A673 (cell line): ENCODE measurements at places on chromosomes 2 and 18. TPM values are rescaled to one million over a fixed set of nuclear protein-coding genes. Genes with fewer than 3 reads are reported as not detected.
A peak's percentile ranks its signal among the peaks of the same experiment; 100 is the strongest.

- H3K27me3 ChIP-seq: no peaks in the 10 kb centered on the region
- no peak overlapping the region for H3K4me3 ChIP-seq
- no peaks in the 10 kb centered on the region for H3K36me3 ChIP-seq
- H3K27ac ChIP-seq: no peak overlapping the region
- no peak for DNase-seq
Measured at GRCh38 chr18:69935319-69936190, 12.1 kb downstream of the CD226 start.

IL36G gene
- total RNA-seq: not detected in 2 replicates

DNA sequence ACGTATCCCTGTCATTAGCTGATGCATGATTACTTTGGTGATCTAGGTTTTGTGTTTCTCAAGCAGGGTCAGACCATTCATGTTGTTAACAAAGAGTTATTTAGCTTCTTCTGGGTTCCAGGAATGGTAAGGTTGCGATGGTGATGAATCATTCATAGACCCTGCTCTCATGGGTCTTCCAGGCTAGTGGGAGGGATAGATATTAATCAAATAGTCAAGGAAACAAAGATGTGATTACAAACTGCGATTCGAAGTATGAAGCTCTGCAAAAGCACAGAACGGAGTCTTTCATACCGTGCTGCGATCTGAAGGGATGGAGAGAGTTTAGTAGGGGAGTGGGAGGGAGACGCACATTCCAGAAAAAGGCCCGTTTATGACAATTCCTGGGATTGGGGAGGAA lies 42.1 kb downstream of the CAVIN2 start:
- H3K36me3 ChIP-seq: no peaks in the 10 kb centered on the region
- H3K27ac ChIP-seq: no peak overlapping the region
- H3K4me1 ChIP-seq: peaks cover 8% of the 10 kb centered on the region
- no peak overlapping the region for H3K4me3 ChIP-seq
- H3K27me3 ChIP-seq: no peaks in the 10 kb centered on the region
- no peak for DNase-seq

DNA sequence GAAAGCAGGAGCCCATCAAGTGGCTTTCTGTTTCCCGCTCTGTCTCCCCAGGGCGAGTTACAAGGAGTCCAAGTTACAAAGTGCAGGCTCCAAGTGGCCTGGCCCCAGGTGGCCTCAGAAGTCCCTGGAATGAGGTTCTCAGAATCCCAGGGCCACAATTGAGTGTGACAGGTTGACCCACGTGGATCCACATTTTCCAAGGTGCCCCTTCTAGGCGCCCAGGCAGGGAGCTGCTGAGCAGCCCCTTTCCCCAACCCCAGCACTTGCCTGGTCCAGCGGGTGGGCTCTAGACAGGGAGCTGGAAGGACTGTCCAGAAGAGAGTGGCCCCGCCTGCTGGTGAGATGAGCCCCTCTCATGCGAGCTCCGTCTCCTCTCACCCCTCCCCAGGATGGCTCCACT lies 253.4 kb downstream of the CYP26B1 start:
- DNase-seq: no peak
- no peaks in the 10 kb centered on the region for H3K36me3 ChIP-seq
- no peaks in the 10 kb centered on the region for H3K27me3 ChIP-seq
- no peak overlapping the region for H3K4me3 ChIP-seq
- no peak overlapping the region for H3K27ac ChIP-seq

- H3K4me1 ChIP-seq: no peaks in the 10 kb centered on the region
- no peak overlapping the region for H3K27ac ChIP-seq
- H3K36me3 ChIP-seq: no peaks in the 10 kb centered on the region
- DNase-seq: no peak
- H3K4me3 ChIP-seq: no peak overlapping the region
- no peaks in the 10 kb centered on the region for H3K27me3 ChIP-seq
Measured at GRCh38 chr2:137942833-137943677, 21.2 kb upstream of the HNMT start.

GRCh38 chr18:54184836-54185235 lies 39.6 kb downstream of the MBD2 start:
- no peak overlapping the region for H3K27ac ChIP-seq
- peaks cover 13% of the 10 kb centered on the region for H3K36me3 ChIP-seq
- no peak overlapping the region for H3K4me3 ChIP-seq
- H3K27me3 ChIP-seq: no peaks in the 10 kb centered on the region

UGT1A8 gene
- not detected in 2 replicates for total RNA-seq

PROC gene
- total RNA-seq: 0.37 TPM in 1 of 2 replicates, not detected in the other

DNA sequence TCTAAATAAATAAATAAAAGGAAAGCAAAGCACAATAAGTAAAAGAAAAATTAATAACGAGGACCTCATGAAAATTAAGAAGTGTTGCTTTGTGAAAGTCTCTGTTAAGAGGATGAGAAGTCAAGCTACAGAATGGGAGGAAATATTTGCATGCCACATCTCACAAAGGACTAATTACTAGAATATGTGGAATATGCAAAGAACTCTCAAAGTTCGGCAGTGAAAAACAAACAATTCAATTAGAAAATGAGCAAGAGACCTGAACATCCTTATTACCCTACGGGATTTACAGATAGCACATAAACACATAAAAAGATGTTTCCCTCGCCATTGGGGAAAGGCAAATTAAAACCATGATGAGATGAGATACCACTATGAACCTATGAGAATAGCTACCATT lies 23.3 kb downstream of the CYP26B1 start:
- no peaks in the 10 kb centered on the region for H3K27me3 ChIP-seq
- H3K36me3 ChIP-seq: no peaks in the 10 kb centered on the region
- DNase-seq: no peak
- no peak overlapping the region for H3K27ac ChIP-seq

DNA sequence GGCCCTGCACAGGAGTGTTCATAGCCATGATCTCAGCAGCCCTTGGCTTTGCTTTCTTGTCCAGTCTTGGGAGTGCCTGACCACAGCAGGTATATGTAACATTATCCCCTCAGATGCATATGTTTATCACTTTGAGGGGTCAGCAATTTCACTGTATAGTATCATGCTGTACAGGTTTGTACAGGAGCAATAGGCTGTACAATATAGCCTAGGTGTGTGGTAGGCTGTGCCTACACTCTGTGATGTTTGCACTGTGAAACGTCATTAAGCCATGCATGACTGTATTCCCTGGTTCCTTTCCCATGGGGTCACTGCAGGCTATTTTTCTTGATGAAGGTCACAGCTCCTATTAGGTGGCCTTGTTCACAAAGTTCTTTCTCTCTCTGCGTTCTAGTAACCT lies 4.7 kb upstream of the IL36G start:
- H3K27me3 ChIP-seq: peaks cover 37% of the 10 kb centered on the region
- H3K4me3 ChIP-seq: no peak overlapping the region
- H3K36me3 ChIP-seq: no peaks in the 10 kb centered on the region
- no peaks in the 10 kb centered on the region for H3K4me1 ChIP-seq

AQP12A gene
- not detected in 2 replicates for total RNA-seq

DNA sequence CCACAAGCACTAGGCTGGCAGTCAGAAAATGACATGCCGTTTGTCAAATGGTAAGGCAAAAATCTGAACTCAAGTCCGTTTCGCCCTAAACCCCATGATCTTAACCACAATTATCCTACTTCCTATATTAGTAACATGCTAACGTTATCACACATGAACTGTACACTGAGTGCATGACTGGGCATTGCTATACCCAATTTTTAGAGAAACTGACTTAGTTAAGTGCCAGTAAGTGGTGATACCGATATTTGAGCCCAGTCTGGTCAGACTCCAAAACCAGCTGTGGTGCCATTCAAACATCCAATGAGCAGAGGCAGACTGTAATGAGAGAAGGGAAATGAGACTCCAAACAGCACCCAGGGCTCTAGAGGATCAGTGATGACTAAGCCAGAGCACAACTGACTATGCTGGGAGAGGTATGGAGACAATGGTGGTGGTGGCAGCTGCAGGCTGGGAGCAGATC lies 311.7 kb upstream of the PKDCC start:
- no peak overlapping the region for H3K27ac ChIP-seq
- H3K4me3 ChIP-seq: no peak overlapping the region
- peak; percentile 49 for DNase-seq
- H3K27me3 ChIP-seq: no peaks in the 10 kb centered on the region

DNA sequence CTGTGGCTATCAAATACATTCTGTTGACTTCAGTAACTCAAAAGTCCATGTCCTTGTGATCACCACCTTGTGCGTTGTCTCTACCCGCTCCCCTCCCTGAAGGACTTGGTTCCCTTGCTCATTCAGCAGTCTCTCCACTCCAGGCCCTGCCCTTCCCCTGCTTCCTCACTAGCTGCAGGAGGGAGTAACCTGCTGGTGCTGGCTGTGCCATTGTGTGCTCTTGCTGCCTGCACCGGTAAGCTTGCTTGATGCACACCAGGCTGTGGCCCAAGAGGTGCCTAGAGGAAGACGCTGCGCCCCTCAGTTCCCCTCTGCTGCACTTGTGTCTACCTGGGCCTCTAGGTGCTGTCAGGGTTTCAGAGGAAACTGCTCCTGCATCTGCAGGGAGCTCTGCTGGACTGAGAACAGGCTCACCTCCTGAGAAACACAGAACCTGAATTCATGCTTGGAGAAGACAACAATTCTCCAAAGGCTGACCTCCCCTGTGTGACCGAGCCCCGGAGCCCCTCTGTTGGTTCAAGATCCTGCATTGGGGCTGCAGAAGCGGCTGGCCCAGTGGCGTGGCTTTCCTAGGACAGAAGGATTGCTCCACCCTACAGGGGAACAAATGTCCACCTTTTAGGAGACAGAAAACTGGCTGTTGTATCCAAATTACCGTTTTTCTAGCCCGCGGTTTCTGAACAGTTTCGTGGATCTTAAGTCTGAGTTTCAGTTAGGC lies 33.6 kb downstream of the PTPRM start:
- H3K36me3 ChIP-seq: no peaks in the 10 kb centered on the region
- no peak overlapping the region for H3K27ac ChIP-seq
- no peaks in the 10 kb centered on the region for H3K4me1 ChIP-seq
- H3K27me3 ChIP-seq: no peaks in the 10 kb centered on the region

GRCh38 chr2:10490806-10491291 lies 42.7 kb upstream of the ODC1 start:
- H3K4me3 ChIP-seq: no peak overlapping the region
- DNase-seq: no peak
- peaks cover 8% of the 10 kb centered on the region for H3K4me1 ChIP-seq
- H3K36me3 ChIP-seq: no peaks in the 10 kb centered on the region

- no peaks in the 10 kb centered on the region for H3K27me3 ChIP-seq
- no peak overlapping the region for H3K4me3 ChIP-seq
- H3K36me3 ChIP-seq: no peaks in the 10 kb centered on the region
- no peaks in the 10 kb centered on the region for H3K4me1 ChIP-seq
- no peak overlapping the region for H3K27ac ChIP-seq
Measured at GRCh38 chr2:239826786-239827522, 198.2 kb downstream of the NDUFA10 start.

GPR35 gene
- 2.7 and 2.9 TPM in 2 replicates for total RNA-seq

- no peaks in the 10 kb centered on the region for H3K36me3 ChIP-seq
- H3K27me3 ChIP-seq: peaks cover 4% of the 10 kb centered on the region
- H3K27ac ChIP-seq: peak overlapping the region; percentile 45
- H3K4me1 ChIP-seq: peaks cover 3% of the 10 kb centered on the region
- peak overlapping the region; percentile 82 for H3K4me3 ChIP-seq
- DNase-seq: peak; percentile 56
Measured at GRCh38 chr18:11850821-11851145, 430 bp upstream of the CHMP1B start.
